ENCODE measurements at places on chromosomes 16 and 17.
A peak's percentile ranks its signal among the peaks of the same experiment; 100 is the strongest.

DNA sequence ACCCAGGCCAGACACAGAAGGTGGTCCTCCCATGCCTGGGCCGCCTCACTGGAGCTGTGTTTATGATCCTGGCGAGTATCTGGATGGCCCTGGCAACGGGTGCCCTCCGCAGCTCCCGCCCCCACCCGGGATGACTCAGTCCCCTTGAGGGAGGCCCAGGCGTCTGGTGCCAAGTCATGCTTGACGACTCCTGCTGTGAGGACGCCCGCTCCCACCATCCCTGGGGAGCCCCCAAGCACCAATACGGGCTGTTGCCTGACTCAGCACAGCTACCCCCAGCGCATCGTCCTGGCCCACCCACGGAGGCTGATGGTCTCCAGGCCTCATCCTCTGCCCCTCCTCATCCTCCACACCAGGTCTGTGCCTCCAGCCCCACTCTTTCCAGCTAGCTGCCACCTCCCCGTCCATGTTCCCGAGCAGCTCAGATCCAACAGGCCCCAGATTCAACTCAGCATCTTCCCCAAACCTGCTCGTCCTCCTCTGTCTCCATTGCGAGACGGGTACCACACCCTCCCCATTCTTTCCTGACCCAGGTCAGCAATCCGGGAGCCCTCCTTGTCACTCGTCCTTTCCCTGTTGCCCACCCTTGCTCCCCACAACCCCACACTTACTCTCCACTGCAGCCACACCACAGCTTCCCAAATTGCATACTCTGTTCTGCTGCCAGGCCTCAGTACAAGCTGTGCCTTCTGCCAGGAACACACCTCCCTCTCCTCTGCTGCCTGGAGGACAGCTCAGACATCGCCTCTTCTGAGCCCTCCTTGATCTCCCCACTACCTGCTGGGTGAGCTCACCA lies 2.6 kb downstream of the CAMKK1 start:
- peak; percentile 96 for DNase-seq

DNA sequence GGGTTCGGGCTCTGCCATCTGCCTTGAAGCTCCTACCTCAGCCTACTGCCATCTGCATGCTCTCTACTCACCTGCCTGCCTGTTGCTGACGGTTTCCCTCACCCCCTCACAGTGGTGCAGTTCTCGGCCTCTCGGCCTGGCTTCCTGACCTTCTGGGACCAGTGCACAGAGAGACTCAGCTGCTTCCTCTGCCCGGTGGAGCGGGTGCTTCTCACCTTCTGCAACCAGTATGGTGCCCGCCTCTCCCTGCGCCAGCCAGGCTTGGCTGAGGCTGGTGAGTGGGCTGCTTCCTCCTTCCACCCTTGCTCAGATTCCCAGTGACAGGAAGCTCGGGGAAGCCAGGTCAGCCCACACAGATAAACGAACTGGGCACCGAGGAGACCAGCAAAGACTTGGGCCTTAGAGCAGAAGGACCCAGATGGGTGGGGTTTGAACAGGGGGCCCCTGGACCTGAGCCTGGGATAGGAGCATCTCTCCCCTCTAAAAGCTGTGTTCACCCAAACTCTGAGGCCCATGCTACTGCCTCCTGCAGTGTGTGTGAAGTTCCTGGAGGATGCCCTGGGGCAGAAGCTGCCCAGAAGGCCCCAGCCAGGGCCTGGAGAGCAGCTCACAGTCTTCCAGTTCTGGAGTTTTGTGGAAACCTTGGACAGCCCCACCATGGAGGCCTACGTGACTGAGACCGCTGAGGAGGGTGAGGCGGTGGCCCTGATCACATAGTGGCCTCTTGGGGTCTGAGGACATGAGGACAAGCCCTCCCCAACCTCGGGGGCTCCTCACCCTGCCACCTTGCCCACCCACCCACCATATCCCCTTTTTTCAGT lies 16.4 kb downstream of the RIPOR1 start:
- DNase-seq = no peak

- DNase-seq = peak; percentile 93
Measured at GRCh38 chr17:32275060-32276042, 9.7 kb downstream of the RHBDL3 start.

- peak; percentile 69 for DNase-seq
Measured at GRCh38 chr16:56643080-56643778, 4.8 kb downstream of the MT1A start.

GRCh38 chr16:56985288-56985961 lies 3.9 kb upstream of the NLRC5 start:
- DNase-seq = peak; percentile 64

- no peak for DNase-seq
Measured at GRCh38 chr16:47888142-47888541, 267.7 kb downstream of the ABCC12 start.

GRCh38 chr16:787321-787966 lies 737 bp downstream of the RPUSD1 start:
- no peak for DNase-seq

DNA sequence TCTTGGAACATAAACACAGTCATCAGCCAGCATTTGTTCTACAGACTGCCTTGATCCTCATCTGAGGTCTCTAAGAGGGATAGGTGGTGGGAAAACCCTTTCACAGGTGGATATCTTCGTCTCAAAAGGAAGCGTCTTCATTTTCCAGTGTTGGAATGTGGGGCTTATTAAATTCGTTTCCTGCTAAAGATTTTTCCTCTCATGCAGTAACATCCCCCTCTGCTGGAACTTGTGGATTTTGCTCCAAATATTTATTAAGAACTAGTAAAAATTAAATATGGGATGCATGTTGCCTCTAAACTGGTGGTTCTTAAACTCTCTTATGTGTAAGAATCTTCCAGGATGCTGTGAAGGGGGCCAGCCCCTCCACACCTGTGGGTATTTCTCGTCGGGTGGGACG lies 20.1 kb upstream of the MLYCD start:
- no peak for DNase-seq

GRCh38 chr16:23155445-23156049 lies 6.3 kb upstream of the USP31 start:
- no peak for DNase-seq

DNA sequence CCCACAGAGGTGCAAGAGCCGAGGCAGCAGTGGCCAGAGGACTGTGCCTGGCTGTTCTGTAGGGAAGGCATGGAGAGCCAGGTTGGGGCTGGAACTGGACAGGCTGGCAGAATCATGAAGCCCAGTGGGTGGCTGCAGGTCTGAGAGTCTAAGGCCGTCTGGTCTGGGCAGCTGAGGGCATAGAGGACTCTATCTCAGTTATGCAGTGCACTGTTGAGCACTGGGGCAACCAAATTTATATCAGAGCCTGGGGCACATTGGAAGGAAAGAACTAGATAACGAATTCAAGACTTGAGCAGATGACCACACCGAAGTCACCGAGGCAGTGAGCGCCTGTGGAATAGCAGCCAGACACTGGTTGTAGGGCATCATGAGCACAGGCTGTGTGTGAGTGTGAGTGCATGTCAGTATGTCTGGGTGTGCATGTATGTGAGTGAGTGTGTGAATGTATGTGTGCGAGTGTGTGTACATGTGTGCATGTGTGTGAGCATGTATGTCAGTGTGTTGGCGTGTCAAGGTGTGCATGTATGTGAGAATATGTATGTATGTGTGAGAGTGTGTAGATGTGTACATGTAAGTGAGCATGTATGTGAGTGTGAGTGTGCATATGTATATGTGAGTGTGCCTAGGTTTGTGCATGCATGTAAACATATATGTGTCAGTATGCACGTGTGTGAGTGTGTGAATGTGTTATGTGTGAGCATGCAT lies 37.0 kb downstream of the RGS9 start:
- peak; percentile 39 for DNase-seq

- no peak for DNase-seq
Measured at GRCh38 chr17:56160422-56160821, 7.1 kb downstream of the ANKFN1 start.

- DNase-seq = no peak
Measured at GRCh38 chr17:41585301-41586056, 1.2 kb downstream of the KRT14 start.

DNA sequence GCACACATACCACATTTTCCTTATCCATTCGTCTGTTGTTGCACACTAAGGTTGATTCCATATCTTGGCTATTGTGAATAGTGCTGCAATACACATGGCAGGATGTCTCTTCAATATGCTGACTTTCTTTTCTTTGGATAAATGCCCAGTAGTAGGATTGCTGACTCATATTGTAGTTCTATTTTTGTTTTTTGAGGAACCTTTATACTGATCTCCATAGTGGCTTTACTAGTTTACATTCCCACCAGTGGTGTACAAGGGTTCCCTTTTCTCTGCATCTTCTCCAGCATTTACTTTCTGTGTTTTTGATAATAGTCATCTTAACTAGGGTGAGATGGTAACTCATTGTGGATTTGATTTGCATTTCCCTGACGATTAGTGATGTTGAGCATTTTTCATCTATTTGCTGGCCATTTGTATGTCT lies 118.1 kb downstream of the STXBP4 start:
- no peak for DNase-seq

DNA sequence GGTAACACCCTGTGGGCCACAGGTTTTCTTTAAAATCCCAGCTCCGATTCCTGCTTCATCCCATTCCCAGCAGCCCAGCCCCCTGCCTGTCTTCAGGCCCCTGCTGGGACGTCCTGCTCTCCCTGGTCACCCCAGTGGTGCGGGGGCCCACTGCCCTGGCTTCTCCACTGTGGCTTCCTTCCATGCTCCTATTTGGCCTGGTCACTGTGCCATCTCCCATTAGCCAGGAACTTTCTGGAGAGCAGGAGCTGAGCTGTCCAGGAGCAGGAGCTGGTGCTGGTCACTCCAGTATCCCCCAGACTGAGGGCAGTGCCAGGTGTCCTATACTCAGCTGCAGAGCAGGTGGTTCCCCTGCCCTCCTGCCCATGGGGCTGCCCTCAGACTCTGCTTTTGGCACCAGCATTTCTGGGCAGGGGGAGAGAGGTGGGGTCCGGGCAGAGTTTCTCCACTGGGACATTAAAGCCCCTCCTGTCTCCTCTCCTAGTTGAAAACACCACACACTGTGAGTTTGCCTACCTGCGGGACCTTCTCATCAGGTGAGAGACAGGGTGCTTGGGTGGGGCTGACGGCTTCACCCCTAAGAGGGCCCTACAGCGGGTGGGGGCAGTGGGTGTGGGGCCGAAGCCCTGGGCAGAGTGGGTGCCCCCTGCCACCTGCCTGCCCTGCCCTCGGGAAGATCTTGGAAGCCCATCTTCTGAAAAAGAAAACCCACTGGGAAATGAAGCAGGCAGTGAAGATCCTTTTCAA lies 356.2 kb downstream of the SEC14L1 start:
- no peak for DNase-seq

- no peak for DNase-seq
Measured at GRCh38 chr16:58493756-58494431, 6.0 kb upstream of the NDRG4 start.

- DNase-seq = no peak
Measured at GRCh38 chr17:27453471-27453870, 2.8 kb upstream of the KSR1 start.

DNA sequence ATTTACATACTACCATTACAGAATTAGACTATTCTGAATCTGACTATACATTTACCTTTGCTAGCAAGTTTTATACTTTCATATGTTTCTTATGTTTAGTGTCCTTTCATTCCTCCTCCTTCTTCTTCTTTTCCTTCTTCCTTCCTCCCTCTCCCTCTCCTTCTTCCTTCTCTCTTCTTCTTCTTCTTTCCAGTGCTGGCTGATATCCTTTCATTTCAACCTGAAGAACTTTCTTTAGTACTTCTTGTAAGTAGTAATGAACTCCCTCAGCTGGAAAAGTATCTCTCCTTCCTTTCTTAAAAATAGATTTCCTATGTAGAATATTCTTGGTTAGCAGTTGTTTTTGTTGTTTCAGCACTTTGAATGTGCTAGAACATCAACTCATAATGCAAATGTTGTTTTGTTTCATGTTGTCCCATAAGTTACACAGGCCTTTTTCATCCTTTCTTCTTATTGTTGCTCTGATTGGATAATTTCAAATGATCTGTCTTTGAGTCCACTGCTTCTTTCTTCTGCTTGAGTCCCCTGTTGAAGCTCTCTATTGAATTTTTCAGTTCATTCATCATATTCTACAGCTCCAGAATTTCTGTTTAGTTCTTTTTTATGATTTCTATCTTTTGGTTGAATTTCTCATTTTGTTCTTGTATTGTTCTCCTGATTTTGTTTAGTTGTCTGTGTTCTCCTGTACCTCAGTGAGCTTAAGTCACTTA lies 15.1 kb upstream of the TBX4 start:
- DNase-seq = no peak

DNA sequence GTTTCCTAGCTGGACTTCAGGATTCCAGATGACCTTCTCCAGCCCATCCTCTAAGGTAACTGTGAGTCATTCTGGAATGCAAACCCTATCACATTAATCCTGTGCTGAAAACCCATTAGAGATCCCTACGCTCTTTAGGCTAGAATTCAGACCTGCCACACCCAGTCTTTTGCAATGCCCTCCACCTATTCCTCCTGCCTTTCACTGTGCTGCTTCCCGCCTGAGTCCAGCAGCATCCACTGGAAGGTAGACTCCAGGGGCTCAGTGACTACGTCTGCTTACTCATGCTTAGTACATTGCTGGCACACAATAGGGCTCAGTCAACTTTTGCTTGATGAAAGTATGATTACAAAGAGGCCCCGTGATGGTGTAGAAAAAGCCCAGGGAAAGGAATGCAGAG lies 121.1 kb downstream of the SPACA3 start:
- DNase-seq = no peak

GRCh38 chr16:1662543-1662942 lies 15.5 kb upstream of the JPT2 start:
- no peak for DNase-seq

DNA sequence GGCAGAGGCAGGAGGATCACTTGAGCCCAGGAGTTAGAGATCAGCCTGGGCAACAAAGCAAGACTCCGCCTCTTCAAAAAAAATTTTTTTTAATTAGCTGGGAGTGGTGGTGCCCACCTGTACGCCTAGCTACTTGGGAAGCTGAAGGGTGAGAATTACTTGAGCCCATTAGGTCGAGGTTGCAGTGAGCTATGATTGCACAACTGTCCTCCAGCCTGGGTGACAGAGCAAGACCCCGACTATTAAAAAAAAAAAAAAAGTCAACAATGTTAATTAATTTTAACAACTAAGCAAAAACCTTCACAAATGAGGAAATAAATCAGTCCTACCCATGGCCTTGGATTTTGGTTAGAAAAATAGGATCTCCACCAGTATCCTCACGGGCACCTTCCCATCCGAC lies 5.4 kb downstream of the DHX58 start:
- DNase-seq = no peak

GRCh38 chr17:32658470-32659418 lies 172.0 kb downstream of the CDK5R1 start:
- DNase-seq = no peak

GRCh38 chr16:48676836-48677235 lies 66.9 kb upstream of the N4BP1 start:
- DNase-seq = no peak

- DNase-seq = no peak
Measured at GRCh38 chr16:31224092-31224955, 7.4 kb upstream of the PYDC1 start.

DNA sequence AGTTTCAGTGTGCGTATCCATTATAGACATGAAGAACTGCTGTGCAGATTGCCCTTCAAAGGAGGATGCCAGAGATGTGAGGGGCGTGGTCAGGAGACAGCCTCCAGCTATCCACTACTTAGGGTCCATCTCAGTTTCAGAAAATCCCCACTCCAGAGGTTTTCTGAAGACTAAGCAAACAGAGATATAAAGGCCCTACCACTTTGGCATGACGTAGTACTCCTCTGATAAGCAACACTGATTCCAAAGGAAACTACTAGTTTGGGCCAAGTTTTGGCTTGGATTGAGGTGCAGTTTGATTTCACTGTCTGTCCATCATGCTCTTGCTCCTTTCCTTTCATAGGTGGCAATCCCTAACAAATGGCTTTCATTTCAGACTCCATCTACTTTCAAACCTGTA lies 228.7 kb downstream of the CDH8 start:
- DNase-seq = no peak
